Transverse colon (tissue), 4 donors: ENCODE measurements at places on chromosomes 7 and 10.

- H3K27me3 ChIP-seq: no peaks in the 10 kb centered on the region
- no peak overlapping the region for H3K27ac ChIP-seq
- no peaks in the 10 kb centered on the region for H3K4me1 ChIP-seq
Measured at GRCh38 chr10:480498-480927, 209.0 kb downstream of the DIP2C start.

DNA sequence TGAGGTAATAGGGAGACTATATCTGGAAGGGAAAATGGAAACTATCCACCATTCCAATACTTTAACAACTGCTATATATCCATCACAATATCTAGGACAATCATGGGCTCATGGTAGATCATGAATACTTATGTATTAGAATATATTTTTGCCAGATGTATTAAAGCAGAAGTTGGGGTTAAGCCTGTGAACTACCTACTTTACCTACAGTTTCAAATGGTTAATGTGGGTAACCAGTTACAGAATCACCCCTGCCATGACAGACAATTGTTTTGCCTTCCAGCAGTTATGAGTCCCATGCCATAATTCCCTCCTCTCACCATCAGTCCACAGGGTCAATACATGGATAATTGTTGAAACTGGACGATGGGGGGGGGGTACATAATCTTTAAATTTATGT lies 29.9 kb upstream of the RAPGEF5 start:
- no peak overlapping the region for H3K4me3 ChIP-seq
- no peaks in the 10 kb centered on the region for H3K36me3 ChIP-seq
- no peaks in the 10 kb centered on the region for H3K27me3 ChIP-seq
- no peaks in the 10 kb centered on the region for H3K4me1 ChIP-seq

DNA sequence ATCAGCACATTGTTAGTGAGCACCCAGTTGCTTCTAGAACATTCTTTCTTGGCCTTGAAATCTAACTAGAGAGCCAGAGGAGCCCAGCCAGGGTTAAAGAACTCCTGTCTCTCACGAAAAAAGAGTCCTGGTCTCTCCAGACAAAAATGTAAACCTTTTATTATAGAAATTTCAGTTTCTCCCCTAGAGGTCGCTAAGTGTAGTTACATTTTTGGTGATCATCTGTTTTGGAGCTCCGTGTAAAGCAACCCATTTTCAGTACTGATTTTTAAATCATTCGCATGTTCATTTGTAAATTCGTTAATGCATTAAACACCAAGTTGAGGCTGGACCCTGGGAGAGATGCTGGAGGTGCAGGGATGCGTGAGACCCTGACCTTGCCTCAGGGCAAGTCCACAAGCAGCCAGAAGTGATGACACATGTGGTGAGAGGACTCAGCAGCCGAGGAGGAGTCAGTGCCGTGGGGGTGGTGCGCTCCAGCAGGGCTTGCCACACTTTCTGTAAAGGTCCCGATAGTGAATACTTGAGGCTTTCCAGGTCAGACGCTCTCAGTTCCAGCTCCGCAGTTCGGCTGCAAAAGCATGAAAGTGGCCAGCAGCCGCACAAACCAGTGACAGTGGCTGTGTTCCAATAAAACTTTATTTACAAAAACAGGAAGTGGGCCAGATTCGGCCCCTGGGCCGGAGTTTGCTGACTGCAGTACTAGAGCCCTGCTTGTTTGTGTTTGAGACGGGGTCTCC lies 578.6 kb upstream of the FOXK1 start:
- DNase-seq: no peak
- H3K4me3 ChIP-seq: no peak overlapping the region
- H3K27me3 ChIP-seq: no peaks in the 10 kb centered on the region
- H3K36me3 ChIP-seq: no peaks in the 10 kb centered on the region

DNA sequence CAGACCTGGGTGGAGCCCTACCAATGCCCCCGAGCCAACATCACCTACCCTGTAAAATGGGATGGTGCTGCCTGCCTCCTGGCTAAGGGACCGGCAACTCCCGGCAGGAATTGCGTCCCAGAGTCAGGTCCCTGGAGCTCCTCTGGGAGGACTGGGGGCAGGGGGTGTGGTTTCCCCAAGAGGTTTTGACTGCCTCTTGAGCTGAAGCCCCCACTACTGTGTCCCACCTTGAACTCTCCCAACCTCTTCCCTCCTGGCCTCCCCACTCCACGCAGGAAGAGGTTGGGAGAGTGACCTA lies 1.3 kb downstream of the SH2B2 start:
- H3K4me3 ChIP-seq: peak overlapping the region; percentile 79
- no peaks in the 10 kb centered on the region for H3K36me3 ChIP-seq
- H3K27ac ChIP-seq: no peak overlapping the region
- peaks cover 32% of the 10 kb centered on the region for H3K4me1 ChIP-seq
- no peaks in the 10 kb centered on the region for H3K27me3 ChIP-seq

GRCh38 chr10:110226926-110227641 lies 19.7 kb downstream of the MXI1 start:
- DNase-seq: peak; percentile 75
- peak overlapping the region; percentile 66 for H3K4me3 ChIP-seq
- no peaks in the 10 kb centered on the region for H3K36me3 ChIP-seq
- no peaks in the 10 kb centered on the region for H3K27me3 ChIP-seq
- H3K27ac ChIP-seq: peak overlapping the region; percentile 97

DNA sequence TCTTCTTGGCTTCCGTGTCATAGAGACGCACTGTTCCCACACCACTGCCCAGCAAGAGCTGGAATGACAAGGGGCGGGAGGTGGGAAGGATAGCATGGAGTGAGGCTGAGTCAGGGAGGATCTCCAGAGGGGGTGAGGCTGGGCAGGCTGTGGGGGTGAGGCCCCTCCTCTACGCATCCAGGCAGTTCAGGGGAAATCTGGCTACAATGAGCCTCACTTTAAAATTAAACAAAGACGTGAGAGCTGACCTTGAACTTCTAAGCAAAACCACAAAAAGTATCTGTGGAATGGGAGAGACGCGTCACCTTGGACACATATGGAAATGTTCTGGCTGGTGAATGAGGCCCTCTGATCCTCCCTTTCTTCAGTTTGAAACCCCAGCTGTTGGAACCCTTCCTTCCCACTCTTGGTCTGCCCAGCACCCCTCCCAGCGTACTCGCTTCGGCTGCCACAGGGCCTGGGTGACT lies 17.7 kb downstream of the WDR91 start:
- no peak overlapping the region for H3K27ac ChIP-seq
- H3K27me3 ChIP-seq: no peaks in the 10 kb centered on the region
- H3K4me1 ChIP-seq: no peaks in the 10 kb centered on the region
- no peak for DNase-seq
- no peak overlapping the region for H3K4me3 ChIP-seq

DNA sequence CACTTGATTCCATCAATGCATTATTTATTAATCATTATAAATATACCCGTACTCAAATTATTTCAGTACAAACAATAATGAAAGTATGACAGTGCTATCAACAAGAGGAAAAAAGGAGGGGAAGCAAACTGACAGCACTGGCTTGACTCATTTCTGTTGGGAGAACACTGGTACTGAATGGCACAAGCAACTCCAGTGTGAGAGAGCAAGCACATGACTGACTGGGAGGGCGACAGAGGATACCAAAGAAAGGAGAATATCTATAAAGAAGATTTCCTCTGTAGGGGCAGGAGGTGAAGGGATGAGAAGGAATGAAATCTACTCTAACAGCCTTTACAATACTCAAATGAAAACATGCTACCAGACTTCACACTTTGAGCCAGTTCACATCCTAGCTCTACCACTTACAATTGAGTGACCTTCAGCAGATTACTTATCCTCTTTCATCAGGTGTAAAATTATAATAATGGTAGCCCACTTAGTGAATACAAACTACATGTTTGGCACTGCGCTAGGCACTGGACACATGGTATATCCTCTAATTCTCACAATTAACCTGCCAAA lies 1.5 kb downstream of the USP54 start:
- peak overlapping the region; percentile 89 for H3K27ac ChIP-seq
- no peaks in the 10 kb centered on the region for H3K27me3 ChIP-seq
- H3K36me3 ChIP-seq: no peaks in the 10 kb centered on the region
- DNase-seq: no peak
- peaks cover 59% of the 10 kb centered on the region for H3K4me1 ChIP-seq

GRCh38 chr10:71880425-71881306 lies 29.6 kb upstream of the PSAP start:
- H3K36me3 ChIP-seq: no peaks in the 10 kb centered on the region
- H3K27me3 ChIP-seq: no peaks in the 10 kb centered on the region
- H3K4me1 ChIP-seq: no peaks in the 10 kb centered on the region
- no peak overlapping the region for H3K27ac ChIP-seq

DNA sequence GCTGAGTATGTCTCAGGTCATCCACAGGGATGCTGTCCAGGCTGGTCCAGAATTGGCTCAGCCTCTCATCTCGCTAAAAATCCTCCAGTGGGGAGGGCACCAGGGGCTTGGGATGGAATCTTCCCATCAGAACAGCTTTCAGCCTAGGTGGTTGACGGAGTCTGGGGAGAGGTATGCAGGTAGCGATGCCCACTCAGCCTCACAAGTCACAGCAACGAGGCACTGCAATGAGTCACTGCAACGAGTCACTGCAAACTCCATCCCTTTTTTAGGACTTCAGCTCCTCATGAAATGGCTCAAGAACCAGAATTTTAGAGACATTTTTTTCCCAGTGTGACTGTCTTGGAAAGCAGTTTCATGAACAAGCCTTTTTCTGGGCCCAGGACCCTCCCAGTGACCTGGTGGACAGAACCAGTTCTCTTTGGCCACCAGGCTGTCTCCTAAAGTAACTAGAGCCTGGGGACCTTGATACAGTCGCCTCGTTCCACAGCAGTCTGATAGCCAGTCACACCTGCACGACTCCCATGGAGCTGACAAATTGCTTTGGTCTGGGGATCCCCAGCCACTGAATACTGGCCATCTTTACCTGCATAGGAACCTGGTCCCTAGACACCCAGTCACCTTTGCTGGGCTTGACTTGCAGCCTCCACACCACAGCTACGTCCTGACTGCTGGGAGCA lies 41.3 kb upstream of the PPP2R2D start:
- no peak overlapping the region for H3K27ac ChIP-seq
- H3K4me3 ChIP-seq: no peak overlapping the region
- no peak for DNase-seq
- peaks cover 17% of the 10 kb centered on the region for H3K27me3 ChIP-seq

DNA sequence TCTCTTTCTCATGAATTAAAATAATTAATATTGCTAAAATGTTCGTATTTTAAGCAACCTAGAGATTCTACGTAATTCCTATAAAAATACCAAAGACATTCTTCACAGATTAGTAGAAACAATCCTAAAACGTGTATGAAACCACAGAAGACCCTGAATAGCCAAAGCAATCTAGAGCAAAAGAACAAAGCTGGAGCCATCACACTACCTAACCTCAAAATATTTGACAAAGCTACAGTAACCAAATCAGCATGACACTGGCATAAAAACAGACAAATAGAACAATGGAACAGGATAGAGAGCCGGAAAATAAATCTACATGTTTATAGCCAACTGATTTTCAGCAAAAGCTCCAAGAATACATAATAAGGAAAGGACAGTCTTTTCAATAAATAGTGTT lies 105.5 kb upstream of the PTN start:
- DNase-seq: no peak
- no peaks in the 10 kb centered on the region for H3K36me3 ChIP-seq
- no peak overlapping the region for H3K27ac ChIP-seq
- no peak overlapping the region for H3K4me3 ChIP-seq

DNA sequence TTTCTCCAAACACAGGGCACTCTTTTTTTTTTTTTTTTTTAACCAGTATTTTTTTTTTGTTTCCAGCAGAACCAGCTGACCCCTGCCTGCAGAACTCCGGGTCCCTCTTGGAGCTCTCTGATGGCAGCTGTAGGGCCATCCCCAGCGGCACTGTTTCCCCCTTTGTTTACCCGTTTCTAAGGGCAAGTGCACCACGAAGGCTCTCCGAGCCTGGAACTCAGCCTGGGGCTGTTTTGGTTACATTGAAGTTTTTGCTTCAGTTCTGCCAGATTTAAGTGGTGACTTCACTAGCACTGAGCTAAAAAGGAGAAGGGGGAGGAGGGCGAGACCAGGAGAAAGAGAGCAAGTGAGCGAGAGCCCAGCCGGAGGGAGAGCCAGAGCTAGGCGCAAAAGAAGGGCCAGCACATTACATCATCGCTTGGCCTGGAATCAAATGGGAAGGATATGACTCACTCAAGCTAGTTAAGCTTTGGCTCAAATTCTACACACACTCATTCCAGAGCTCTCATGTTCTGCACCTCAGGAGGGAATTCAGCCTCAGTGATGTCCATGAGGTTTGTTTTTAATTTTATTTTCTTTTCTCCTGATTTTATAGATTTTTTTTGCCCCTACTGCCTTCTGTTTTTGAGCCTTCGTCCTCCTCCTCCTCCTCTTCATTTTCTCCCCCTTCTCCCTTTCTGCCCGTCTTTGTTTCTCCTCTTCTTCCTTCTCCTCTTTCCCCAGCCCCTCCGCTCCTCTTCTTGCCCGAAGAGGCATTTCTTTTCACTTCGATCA lies 272.3 kb downstream of the TRIL start:
- H3K4me1 ChIP-seq: peaks cover 29% of the 10 kb centered on the region
- peak; percentile 87 for DNase-seq
- H3K27ac ChIP-seq: peak overlapping the region; percentile 83
- no peaks in the 10 kb centered on the region for H3K36me3 ChIP-seq
- H3K27me3 ChIP-seq: peaks cover 9% of the 10 kb centered on the region

- no peaks in the 10 kb centered on the region for H3K36me3 ChIP-seq
- H3K27ac ChIP-seq: no peak overlapping the region
- H3K27me3 ChIP-seq: no peaks in the 10 kb centered on the region
- DNase-seq: no peak
- H3K4me3 ChIP-seq: no peak overlapping the region
Measured at GRCh38 chr10:22369434-22370072, 24.3 kb downstream of the SPAG6 start.

DNA sequence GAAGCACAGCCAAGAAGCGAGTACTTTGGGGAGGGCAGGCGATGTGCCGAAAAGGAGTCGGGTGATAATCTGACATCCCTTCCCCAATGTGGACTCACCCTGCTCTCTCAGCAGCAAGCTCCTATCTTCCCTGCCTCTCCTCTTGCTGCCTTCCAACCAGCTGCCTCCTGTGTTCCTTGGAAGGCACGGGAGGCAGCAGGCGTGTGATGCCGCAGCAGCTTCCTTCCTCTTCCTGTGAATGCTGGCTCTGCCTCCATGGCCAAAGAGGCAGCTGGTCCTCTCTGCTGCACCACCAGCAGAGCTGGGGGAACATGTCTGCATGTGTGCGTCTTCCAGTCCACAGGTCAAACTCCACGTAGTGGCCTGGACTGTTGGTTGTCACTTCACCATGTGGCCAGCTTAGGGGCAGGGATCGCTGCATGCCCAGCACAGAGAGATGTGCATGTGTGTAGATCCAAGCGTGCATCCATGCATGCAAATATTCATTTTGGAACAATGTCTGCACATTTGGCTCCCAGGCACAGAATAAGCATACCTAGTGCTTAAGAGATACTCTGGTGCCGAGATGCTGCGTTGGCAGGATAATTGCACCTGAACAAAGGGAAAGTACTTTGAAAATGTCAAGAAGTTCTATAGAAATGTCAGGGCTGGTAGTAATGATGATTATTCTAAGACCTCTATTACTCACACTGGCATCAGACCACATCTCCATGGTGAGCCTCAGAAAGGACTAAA lies 499.8 kb downstream of the PLXNA4 start:
- H3K27ac ChIP-seq: no peak overlapping the region
- H3K4me1 ChIP-seq: peaks cover 6% of the 10 kb centered on the region
- no peaks in the 10 kb centered on the region for H3K36me3 ChIP-seq
- no peak for DNase-seq
- no peaks in the 10 kb centered on the region for H3K27me3 ChIP-seq
- no peak overlapping the region for H3K4me3 ChIP-seq
